ENCODE measurements at places on chromosomes 3 and 15. TPM values are rescaled to one million over a fixed set of nuclear protein-coding genes. Genes with fewer than 3 reads are reported as not detected.
A peak's percentile ranks its signal among the peaks of the same experiment; 100 is the strongest.

GRCh38 chr3:160134964-160135363, 90.3 kb upstream of the C3orf80 start:
- no peak overlapping the region for H3K27ac ChIP-seq
- peaks cover 2% of the 10 kb centered on the region for H3K27me3 ChIP-seq
- no peaks in the 10 kb centered on the region for H3K36me3 ChIP-seq
- peaks cover 34% of the 10 kb centered on the region for H3K4me1 ChIP-seq
- peak; percentile 91 for DNase-seq

- no peaks in the 10 kb centered on the region for H3K27me3 ChIP-seq
- peaks cover 66% of the 10 kb centered on the region for H3K4me1 ChIP-seq
- no peaks in the 10 kb centered on the region for H3K36me3 ChIP-seq
- DNase-seq = peak; percentile 16
- H3K27ac ChIP-seq = no peak overlapping the region
Observed at GRCh38 chr3:30474371-30474770, 132.0 kb upstream of the TGFBR2 start.

GRCh38 chr3:112629425-112629824, 11.5 kb downstream of the CCDC80 start:
- peak; percentile 12 for DNase-seq
- H3K4me3 ChIP-seq = no peak overlapping the region
- H3K27me3 ChIP-seq = no peaks in the 10 kb centered on the region
- H3K27ac ChIP-seq = no peak overlapping the region

- H3K36me3 ChIP-seq = no peaks in the 10 kb centered on the region
- H3K27me3 ChIP-seq = no peaks in the 10 kb centered on the region
- H3K4me3 ChIP-seq = no peak overlapping the region
- peaks cover 28% of the 10 kb centered on the region for H3K4me1 ChIP-seq
- DNase-seq = no peak
Observed at GRCh38 chr15:66291816-66292570, 1.4 kb upstream of the DIS3L start.

DNA sequence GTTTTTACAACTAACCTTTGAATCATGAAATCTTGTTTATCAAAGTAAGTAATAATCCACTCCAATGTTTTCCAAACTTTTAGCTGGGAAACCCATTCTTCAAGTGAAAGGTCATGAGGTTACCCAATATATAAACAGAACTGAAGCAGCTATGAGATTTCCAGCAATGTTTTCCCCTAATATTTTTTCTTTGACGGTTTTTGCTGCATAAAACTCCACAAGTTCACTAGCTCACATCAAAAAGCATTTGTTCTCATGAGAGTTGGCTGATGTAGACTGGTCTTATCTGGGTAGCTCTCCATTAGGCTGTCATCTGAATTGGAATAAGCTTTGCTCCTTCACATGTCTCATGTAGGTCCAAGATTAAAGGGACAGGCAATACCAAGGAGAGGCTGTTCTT, 241.2 kb upstream of the LRRC3B start:
- no peaks in the 10 kb centered on the region for H3K4me1 ChIP-seq
- DNase-seq = no peak
- H3K36me3 ChIP-seq = no peaks in the 10 kb centered on the region

- no peaks in the 10 kb centered on the region for H3K4me1 ChIP-seq
- H3K27ac ChIP-seq = no peak overlapping the region
- H3K4me3 ChIP-seq = no peak overlapping the region
- H3K36me3 ChIP-seq = peaks cover 8% of the 10 kb centered on the region
- no peaks in the 10 kb centered on the region for H3K27me3 ChIP-seq
- DNase-seq = peak; percentile 6
Observed at GRCh38 chr3:50126287-50127211, 28.6 kb upstream of the SEMA3F start.

GRCh38 chr15:70870051-70870450, 16.1 kb upstream of the LARP6 start:
- H3K4me1 ChIP-seq = no peaks in the 10 kb centered on the region
- peaks cover 2% of the 10 kb centered on the region for H3K27me3 ChIP-seq
- no peaks in the 10 kb centered on the region for H3K36me3 ChIP-seq
- DNase-seq = no peak
- H3K27ac ChIP-seq = no peak overlapping the region

DNA sequence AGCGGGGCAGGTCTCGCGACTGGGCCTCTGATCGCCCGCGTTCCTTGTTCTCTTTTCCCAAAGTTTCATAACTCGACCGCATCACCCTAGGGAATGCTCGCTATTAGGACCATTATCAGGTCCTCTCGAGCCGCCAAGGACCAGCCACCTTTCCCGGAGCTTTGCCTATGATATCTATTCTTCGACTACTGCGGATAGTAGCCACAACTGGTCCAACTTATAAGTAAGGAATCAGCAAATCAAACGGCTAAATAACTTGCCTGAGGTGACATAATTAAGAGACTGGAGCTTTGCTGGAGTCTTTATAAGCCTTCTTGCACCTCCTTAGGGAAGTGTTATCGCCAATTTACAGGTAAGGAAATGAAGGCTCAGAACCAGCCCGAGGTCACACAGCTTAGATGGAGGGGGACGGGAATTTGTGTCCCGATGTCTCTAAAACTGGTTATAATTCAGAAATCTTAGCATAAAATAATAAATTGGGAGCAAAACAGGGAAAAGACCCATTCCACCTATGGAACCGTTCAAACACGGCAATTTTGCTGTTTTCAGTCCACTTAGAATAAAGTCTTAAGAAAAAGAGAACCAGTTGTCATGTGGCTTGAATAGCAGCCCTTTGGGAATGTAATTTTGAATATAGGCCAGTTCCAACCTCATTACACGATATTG, 479 bp upstream of the PLD1 start:
- H3K36me3 ChIP-seq = no peaks in the 10 kb centered on the region
- H3K4me1 ChIP-seq = peaks cover 59% of the 10 kb centered on the region
- H3K27ac ChIP-seq = peak overlapping the region; percentile 96
- H3K4me3 ChIP-seq = peak overlapping the region; percentile 84
- DNase-seq = no peak

- H3K4me1 ChIP-seq = no peaks in the 10 kb centered on the region
- no peak for DNase-seq
- no peaks in the 10 kb centered on the region for H3K36me3 ChIP-seq
- no peak overlapping the region for H3K27ac ChIP-seq
- no peaks in the 10 kb centered on the region for H3K27me3 ChIP-seq
Observed at GRCh38 chr3:54026543-54026942, 95.8 kb upstream of the CACNA2D3 start.

- DNase-seq = peak; percentile 93
- H3K4me1 ChIP-seq = peaks cover 100% of the 10 kb centered on the region
- H3K36me3 ChIP-seq = peaks cover 19% of the 10 kb centered on the region
- no peaks in the 10 kb centered on the region for H3K27me3 ChIP-seq
- H3K27ac ChIP-seq = peak overlapping the region; percentile 83
Observed at GRCh38 chr3:129599607-129600006, 6.9 kb downstream of the PLXND1 start.

- H3K4me3 ChIP-seq = no peak overlapping the region
- H3K4me1 ChIP-seq = no peaks in the 10 kb centered on the region
- DNase-seq = no peak
- H3K27ac ChIP-seq = no peak overlapping the region
Observed at GRCh38 chr3:74067296-74067695, 442.6 kb upstream of the PDZRN3 start.

- H3K36me3 ChIP-seq = no peaks in the 10 kb centered on the region
- no peak for DNase-seq
- no peaks in the 10 kb centered on the region for H3K27me3 ChIP-seq
Observed at GRCh38 chr3:108818404-108818803, 4.2 kb upstream of the TRAT1 start.

DNA sequence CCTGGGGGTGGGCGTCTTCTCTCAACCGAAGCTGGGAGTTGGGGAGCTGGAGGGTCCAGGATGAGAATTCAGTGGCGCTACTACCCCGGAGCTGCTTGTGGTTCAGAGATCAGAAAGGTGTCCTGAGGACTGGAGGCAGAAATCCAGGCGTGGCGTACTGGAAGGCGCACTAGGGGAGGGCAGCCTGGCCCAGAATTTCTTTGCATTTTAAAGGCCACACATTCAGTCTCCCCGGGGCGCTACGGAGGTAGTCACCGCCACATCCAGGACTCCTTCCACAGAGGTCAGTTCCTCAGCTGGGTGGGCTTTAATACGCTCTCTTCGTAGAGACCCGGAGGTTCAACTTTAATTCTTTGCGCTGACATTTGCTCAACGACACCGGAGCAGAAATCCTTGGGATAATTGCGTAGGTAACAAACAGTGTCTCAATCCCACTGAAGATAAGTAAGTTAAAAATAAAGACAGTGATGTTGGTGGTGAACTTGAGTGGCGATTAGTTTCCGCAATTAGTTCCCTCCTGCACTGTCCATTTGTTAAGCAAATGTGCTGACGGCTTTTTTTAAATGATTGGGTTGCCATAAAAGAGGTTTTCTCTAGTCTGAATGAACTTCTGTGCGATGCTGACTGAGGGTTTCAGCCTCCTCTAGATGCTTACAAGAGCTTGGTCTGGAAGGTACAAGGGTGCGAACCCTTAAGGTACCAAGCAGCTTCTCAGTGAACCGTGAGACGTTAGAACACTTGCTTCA, 535 bp downstream of the MCTP2 start:
- H3K27ac ChIP-seq = no peak overlapping the region
- peak overlapping the region; percentile 85 for H3K4me3 ChIP-seq
- peaks cover 2% of the 10 kb centered on the region for H3K27me3 ChIP-seq
- H3K4me1 ChIP-seq = peaks cover 59% of the 10 kb centered on the region
- DNase-seq = peak; percentile 9
- H3K36me3 ChIP-seq = no peaks in the 10 kb centered on the region

GRCh38 chr3:26084629-26085028, 294.7 kb downstream of the OXSM start:
- no peaks in the 10 kb centered on the region for H3K27me3 ChIP-seq
- H3K4me1 ChIP-seq = no peaks in the 10 kb centered on the region
- no peak overlapping the region for H3K27ac ChIP-seq
- no peak for DNase-seq
- no peak overlapping the region for H3K4me3 ChIP-seq
- H3K36me3 ChIP-seq = no peaks in the 10 kb centered on the region

DNA sequence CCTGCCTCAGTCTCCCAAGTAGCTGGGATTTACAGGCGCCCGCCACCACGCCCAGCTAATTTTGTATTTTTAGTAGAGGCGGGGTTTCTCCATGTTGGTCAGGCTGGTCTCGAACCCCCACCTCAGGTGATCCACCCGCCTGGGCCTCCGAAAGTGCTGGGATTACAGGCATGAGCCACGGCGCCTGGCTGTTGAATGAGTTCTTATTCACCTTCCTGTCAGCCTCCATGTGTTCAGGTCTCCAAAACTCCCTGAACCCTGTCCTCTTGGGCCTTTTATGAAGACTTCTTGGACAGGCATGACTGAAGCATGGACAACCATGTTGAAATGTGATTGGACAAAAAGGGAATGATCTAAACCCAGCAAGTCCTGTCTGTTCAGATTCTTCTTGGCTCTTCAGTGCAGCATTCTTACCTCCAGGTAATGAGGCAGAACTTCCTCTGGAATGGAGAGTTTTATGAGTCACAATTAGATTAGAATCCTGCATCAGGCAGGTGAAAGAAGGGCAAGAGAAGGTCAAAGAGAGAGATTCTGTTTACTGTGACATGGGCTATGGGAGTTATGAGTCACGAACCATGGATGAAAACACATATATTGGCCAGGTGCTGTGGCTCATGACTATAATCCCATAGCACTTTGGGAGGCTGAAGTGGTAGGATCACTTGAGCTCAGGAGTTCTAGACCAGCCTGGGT, 23.1 kb upstream of the EIF4A2 start:
- H3K27ac ChIP-seq = no peak overlapping the region
- no peaks in the 10 kb centered on the region for H3K36me3 ChIP-seq
- DNase-seq = no peak
- H3K27me3 ChIP-seq = no peaks in the 10 kb centered on the region
- no peak overlapping the region for H3K4me3 ChIP-seq
- no peaks in the 10 kb centered on the region for H3K4me1 ChIP-seq

- no peak overlapping the region for H3K4me3 ChIP-seq
- no peak overlapping the region for H3K27ac ChIP-seq
- H3K4me1 ChIP-seq = no peaks in the 10 kb centered on the region
- DNase-seq = no peak
- H3K36me3 ChIP-seq = peaks cover 27% of the 10 kb centered on the region
- no peaks in the 10 kb centered on the region for H3K27me3 ChIP-seq
Observed at GRCh38 chr3:20173844-20174410, 12.1 kb downstream of the SGO1 start.

DNA sequence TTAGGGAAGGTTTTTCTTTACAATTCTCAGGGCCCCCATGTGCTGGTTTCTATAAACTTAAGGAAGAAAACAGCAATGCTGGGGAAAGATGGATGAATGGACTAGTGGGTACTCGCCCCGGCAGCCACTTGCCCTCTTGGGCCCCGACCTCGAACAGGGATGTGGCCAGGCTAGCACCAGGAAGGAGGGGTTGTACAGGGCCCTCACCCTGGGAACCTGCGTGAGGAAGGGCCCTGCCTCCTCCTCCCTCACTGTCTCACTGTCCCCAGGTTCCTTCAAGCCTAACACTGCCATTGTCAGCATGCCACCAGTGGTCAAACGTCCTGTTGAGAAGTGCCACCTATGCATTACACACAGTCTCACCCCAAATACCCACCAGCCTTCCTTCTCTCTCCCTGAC, 9.1 kb downstream of the ADAMTS17 start:
- no peak overlapping the region for H3K27ac ChIP-seq
- no peak overlapping the region for H3K4me3 ChIP-seq
- H3K27me3 ChIP-seq = peaks cover 26% of the 10 kb centered on the region
- no peaks in the 10 kb centered on the region for H3K36me3 ChIP-seq
- DNase-seq = no peak
- no peaks in the 10 kb centered on the region for H3K4me1 ChIP-seq

- H3K27me3 ChIP-seq = peaks cover 33% of the 10 kb centered on the region
- DNase-seq = peak; percentile 52
- no peaks in the 10 kb centered on the region for H3K36me3 ChIP-seq
- peaks cover 32% of the 10 kb centered on the region for H3K4me1 ChIP-seq
Observed at GRCh38 chr15:76057332-76058000, 2.3 kb upstream of the TMEM266 start.

GRCh38 chr3:95567346-95567745, 1247.0 kb upstream of the EPHA6 start:
- no peak overlapping the region for H3K27ac ChIP-seq
- H3K4me1 ChIP-seq = no peaks in the 10 kb centered on the region
- DNase-seq = no peak
- no peaks in the 10 kb centered on the region for H3K36me3 ChIP-seq
- no peak overlapping the region for H3K4me3 ChIP-seq

The SI gene
- not detected for polyA plus RNA-seq

The RHOV gene
- polyA plus RNA-seq = not detected

The TMEM207 gene
- not detected for polyA plus RNA-seq

The GPR156 gene
- polyA plus RNA-seq = not detected

The AADAC gene
- not detected for polyA plus RNA-seq

The TKT gene
- polyA plus RNA-seq = 543 TPM

The COPB2 gene
- polyA plus RNA-seq = 95.6 TPM

The GP5 gene
- polyA plus RNA-seq = not detected

The STAC gene
- polyA plus RNA-seq = 0.10 TPM

The ROBO1 gene
- 0.10 TPM for polyA plus RNA-seq

The ZCWPW2 gene
- 0.35 TPM for polyA plus RNA-seq

The MESP2 gene
- polyA plus RNA-seq = 0.67 TPM

The CLDN11 gene
- polyA plus RNA-seq = not detected

The SLC15A2 gene
- 0.37 TPM for polyA plus RNA-seq

The KBTBD13 gene
- polyA plus RNA-seq = not detected

All from CD14-positive monocyte (primary cell).